Activated CD8-positive, alpha-beta memory T cell treated with anti-CD3 and anti-CD28 coated beads, Interleukin-2, amount 10 ng/mL, durations not matched to agents 7 days and 5 days (primary cell): ENCODE measurements at places on chromosomes 16 and 17. TPM values are rescaled to one million over a fixed set of nuclear protein-coding genes. Genes with fewer than 3 reads are reported as not detected.

- DNase-seq, result no peak
- peaks cover 7% of the 10 kb centered on the region for H3K4me1 ChIP-seq
- H3K27me3 ChIP-seq, result peaks cover 56% of the 10 kb centered on the region
- no peaks in the 10 kb centered on the region for H3K36me3 ChIP-seq
Measured at GRCh38 chr17:31391496-31391949, at the start of gene RAB11FIP4. Gene RAB11FIP4, plus strand, starts transcription at chr17:31391675. Its CDS starts 178 bp downstream, at chr17:31391853.

GRCh38 chr17:81399481-81400153 lies 4.4 kb downstream of the BAHCC1 start:
- peaks cover 18% of the 10 kb centered on the region for H3K4me1 ChIP-seq
- H3K4me3 ChIP-seq, result peak overlapping the region; percentile 59
- peaks cover 5% of the 10 kb centered on the region for H3K36me3 ChIP-seq
- H3K27me3 ChIP-seq, result peaks cover 70% of the 10 kb centered on the region

The GALR2 gene
- 0.47 TPM for total RNA-seq

The LGALS9 gene
- total RNA-seq, result 305 TPM

- no peak overlapping the region for H3K27ac ChIP-seq
- H3K27me3 ChIP-seq, result peaks cover 44% of the 10 kb centered on the region
- H3K4me3 ChIP-seq, result peak overlapping the region; percentile 8
- H3K36me3 ChIP-seq, result no peaks in the 10 kb centered on the region
- DNase-seq, result no peak
- H3K4me1 ChIP-seq, result peaks cover 5% of the 10 kb centered on the region
Measured at GRCh38 chr16:89828870-89829629, 775 bp downstream of the SPIRE2 start.

- H3K36me3 ChIP-seq, result peaks cover 25% of the 10 kb centered on the region
- no peak overlapping the region for H3K4me3 ChIP-seq
- no peak for DNase-seq
Measured at GRCh38 chr16:29675811-29676643, 3.0 kb upstream of the QPRT start.

The WSCD1 gene
- total RNA-seq, result 0.23 TPM

- no peaks in the 10 kb centered on the region for H3K36me3 ChIP-seq
- peaks cover 26% of the 10 kb centered on the region for H3K27me3 ChIP-seq
- peak; percentile 16 for DNase-seq
- H3K27ac ChIP-seq, result no peak overlapping the region
- peaks cover 10% of the 10 kb centered on the region for H3K4me1 ChIP-seq
Measured at GRCh38 chr17:74524653-74525464, 6.4 kb downstream of the CD300LB start.

GRCh38 chr17:2157675-2158395 lies 102.9 kb downstream of the HIC1 start:
- no peak overlapping the region for H3K4me3 ChIP-seq
- H3K4me1 ChIP-seq, result peaks cover 3% of the 10 kb centered on the region
- no peaks in the 10 kb centered on the region for H3K27me3 ChIP-seq
- H3K27ac ChIP-seq, result no peak overlapping the region
- no peak for DNase-seq
- peaks cover 34% of the 10 kb centered on the region for H3K36me3 ChIP-seq
